ENCODE measurements at places on chromosomes 12 and 14. TPM values are rescaled to one million over a fixed set of nuclear protein-coding genes. Genes with fewer than 3 reads are reported as not detected.

Gene ARMH4
- 0.71 TPM for total RNA-seq

Gene ACADS
- 11.5 TPM for total RNA-seq

Gene LRRC9
- total RNA-seq: not detected

Gene TDRD9
- 0.18 TPM for total RNA-seq

Gene EPYC
- total RNA-seq: not detected

Gene PLEKHD1
- total RNA-seq: 0.02 TPM

Gene NUAK1
- 5.5 TPM for total RNA-seq

Gene RIMKLB
- 18.0 TPM for total RNA-seq

Gene MYH6
- 0.11 TPM for total RNA-seq

Gene B4GALNT3
- total RNA-seq: 0.52 TPM

Gene XPOT
- 40.3 TPM for total RNA-seq

Gene RIPK3
- not detected for total RNA-seq

Gene E2F7
- total RNA-seq: 6.3 TPM

Gene TSHR
- not detected for total RNA-seq

Gene NTF3
- not detected for total RNA-seq

Gene MYO1H
- not detected for total RNA-seq

Gene LHX5
- 0.06 TPM for total RNA-seq

Gene LRP6
- total RNA-seq: 25.2 TPM

Gene ARHGAP9
- 0.69 TPM for total RNA-seq

Gene KRT77
- total RNA-seq: not detected

Gene PTPRO
- total RNA-seq: 0.09 TPM

Gene INHBC
- not detected for total RNA-seq

Gene CACNB3
- 29.6 TPM for total RNA-seq

Gene PTGES3
- 414 TPM for total RNA-seq

Gene SCN8A
- total RNA-seq: 1.8 TPM

Gene DHRS2
- total RNA-seq: 6.0 TPM

Gene TTLL5
- 15.7 TPM for total RNA-seq

Gene SLC39A2
- total RNA-seq: not detected

Gene KRT71
- not detected for total RNA-seq

Gene ZNF641
- total RNA-seq: 5.4 TPM

Gene TAS2R19
- 0.15 TPM for total RNA-seq

Gene CHGA
- 3.0 TPM for total RNA-seq

Gene P2RX7
- total RNA-seq: not detected

Gene PLEKHG7
- total RNA-seq: not detected

Gene TAS2R30
- not detected for total RNA-seq

Gene KRT73
- not detected for total RNA-seq

Gene MANSC4
- total RNA-seq: not detected

Gene RHEBL1
- total RNA-seq: 4.4 TPM

Gene TMEM132C
- total RNA-seq: not detected

Gene USP15
- total RNA-seq: 27.6 TPM

Gene TCL1B
- total RNA-seq: not detected

Gene C14orf39
- not detected for total RNA-seq

Gene TPI1
- 1,693 TPM for total RNA-seq
